CD4-positive, alpha-beta memory T cell (primary cell): ENCODE measurements at places on chromosomes 2 and 18.

DNA sequence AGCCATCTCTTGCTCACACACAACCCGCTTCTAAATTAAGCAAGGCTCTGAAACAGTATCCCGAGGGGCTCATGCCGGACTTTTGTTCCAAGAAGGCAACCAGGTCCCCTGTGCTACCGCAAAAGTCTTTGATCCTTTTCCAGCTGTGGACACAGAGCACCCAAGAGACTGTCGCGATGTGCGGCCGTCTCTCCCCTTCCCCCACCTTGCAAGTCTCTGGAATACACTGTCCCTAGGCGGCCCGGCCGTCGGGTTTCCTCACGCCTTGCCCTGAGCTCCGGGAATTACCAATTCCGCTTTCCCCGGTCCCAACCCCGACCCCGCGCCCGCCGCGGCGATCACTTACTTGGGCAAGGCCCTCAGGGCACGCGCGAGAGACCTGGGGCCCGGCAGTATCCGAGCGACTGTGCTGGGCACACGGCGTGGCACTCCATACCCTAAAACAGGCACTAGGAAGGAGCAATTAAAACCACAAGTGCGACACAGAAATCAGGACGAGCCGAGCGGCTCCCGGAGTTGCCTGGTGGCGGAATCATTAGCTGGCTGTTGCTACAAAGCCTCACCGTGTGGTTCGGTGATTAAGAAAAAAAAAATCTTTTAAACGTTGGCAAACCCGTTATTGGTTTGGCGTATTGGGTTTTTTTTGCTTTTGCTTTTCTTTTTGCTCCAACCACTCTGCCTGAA lies 2.2 kb upstream of the DLX1 start:
- no peaks in the 10 kb centered on the region for H3K36me3 ChIP-seq
- no peak overlapping the region for H3K27ac ChIP-seq
- peak; percentile 17 for DNase-seq
- no peak overlapping the region for H3K4me3 ChIP-seq
- peaks cover 83% of the 10 kb centered on the region for H3K27me3 ChIP-seq
- peaks cover 59% of the 10 kb centered on the region for H3K4me1 ChIP-seq

- no peaks in the 10 kb centered on the region for H3K36me3 ChIP-seq
- no peak for DNase-seq
- H3K27ac ChIP-seq, result no peak overlapping the region
- H3K4me3 ChIP-seq, result no peak overlapping the region
- H3K27me3 ChIP-seq, result no peaks in the 10 kb centered on the region
These were observed 184.2 kb downstream of the PIEZO2 start for GRCh38 chr18:10965119-10965518.

- no peak overlapping the region for H3K4me3 ChIP-seq
- no peak overlapping the region for H3K27ac ChIP-seq
- H3K4me1 ChIP-seq, result peaks cover 4% of the 10 kb centered on the region
- no peak for DNase-seq
- no peaks in the 10 kb centered on the region for H3K36me3 ChIP-seq
These were observed 25.9 kb downstream of the MBD5 start for GRCh38 chr2:148046802-148047201.

- H3K27me3 ChIP-seq, result peaks cover 21% of the 10 kb centered on the region
- no peaks in the 10 kb centered on the region for H3K36me3 ChIP-seq
- no peak overlapping the region for H3K27ac ChIP-seq
These were observed 2.9 kb upstream of the MEIS1 start for GRCh38 chr2:66431846-66432587.

- DNase-seq, result no peak
- H3K4me1 ChIP-seq, result no peaks in the 10 kb centered on the region
- no peaks in the 10 kb centered on the region for H3K27me3 ChIP-seq
- no peaks in the 10 kb centered on the region for H3K36me3 ChIP-seq
- H3K4me3 ChIP-seq, result no peak overlapping the region
- no peak overlapping the region for H3K27ac ChIP-seq
These were observed 55.4 kb upstream of the SMAD2 start for GRCh38 chr18:47985866-47986265.

DNA sequence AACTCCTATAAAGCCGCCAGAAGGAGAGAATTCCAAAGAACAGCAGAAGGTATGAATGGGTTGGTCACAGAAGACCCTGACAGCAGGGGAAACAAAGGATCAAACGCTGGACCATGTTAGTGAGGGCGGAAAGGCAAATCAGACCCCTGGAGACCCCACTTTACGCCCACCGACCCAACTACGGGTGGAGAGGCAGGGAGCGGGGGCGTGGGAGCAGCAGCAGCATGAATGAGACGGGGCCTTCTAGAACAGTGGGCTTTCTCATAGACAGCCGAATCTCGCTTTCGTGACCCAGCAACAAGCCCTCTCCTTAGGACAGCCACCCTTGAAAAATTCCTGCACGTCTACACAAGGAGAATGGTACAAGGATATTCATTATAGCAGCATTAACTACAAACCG lies 191.0 kb downstream of the HDAC4 start:
- H3K36me3 ChIP-seq, result no peaks in the 10 kb centered on the region
- H3K27me3 ChIP-seq, result no peaks in the 10 kb centered on the region
- H3K4me3 ChIP-seq, result no peak overlapping the region
- no peak overlapping the region for H3K27ac ChIP-seq

DNA sequence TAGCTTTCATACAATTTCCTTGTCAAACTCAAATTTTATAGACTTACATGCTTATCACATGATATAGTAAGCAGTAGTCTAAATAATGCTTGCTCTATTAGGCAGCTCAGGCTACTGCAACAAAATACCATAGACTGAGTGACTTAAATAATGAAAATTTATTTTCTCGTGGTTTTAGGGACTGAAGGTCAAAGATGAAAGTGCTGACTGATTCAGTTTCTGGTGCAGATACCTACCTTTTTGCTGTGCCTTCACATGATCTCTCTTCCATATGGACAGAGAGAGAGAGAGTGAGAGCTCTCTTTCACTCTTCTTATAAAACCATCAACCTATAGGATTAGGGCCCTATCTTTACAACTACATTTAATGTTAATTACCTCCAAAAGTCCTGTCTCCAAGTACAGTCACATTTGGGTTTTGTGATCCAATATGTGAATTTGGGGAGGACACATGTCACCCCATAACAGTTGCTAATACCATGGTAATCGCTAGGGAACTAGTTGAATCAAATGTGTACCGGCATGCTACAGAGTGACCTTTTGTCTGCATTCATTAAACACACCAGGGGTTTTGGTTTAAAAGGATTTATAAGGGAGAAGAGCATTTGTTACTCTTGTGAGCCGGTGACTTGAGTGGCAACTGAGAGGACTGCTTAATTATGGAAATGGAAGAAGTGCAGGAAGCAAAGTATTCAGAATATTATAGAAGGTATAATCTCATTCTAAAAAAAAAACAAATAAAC lies 723.4 kb upstream of the LRRTM4 start:
- no peak overlapping the region for H3K27ac ChIP-seq
- no peaks in the 10 kb centered on the region for H3K36me3 ChIP-seq
- H3K4me1 ChIP-seq, result no peaks in the 10 kb centered on the region
- DNase-seq, result no peak
- no peak overlapping the region for H3K4me3 ChIP-seq

DNA sequence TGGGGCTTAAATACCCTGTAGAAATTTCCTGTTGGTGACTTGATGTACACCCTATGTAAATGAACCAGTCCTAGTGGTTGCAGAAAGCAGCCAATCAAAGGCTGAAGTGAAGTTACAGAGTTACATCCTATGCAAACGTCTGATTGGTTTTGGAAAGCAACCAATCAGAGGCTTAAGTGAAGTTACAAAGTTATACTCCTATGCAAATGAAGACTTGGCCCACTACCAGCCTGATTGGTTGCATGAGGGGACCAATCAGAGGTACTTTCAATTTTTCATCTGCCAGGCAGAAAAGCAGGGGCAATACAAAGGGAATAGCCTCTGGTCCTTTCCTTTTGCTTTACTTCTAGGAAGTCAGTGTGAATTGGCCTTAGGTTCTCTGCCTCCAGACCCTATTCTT lies 13.6 kb upstream of the ZNF397 start:
- H3K27me3 ChIP-seq, result no peaks in the 10 kb centered on the region
- H3K4me3 ChIP-seq, result no peak overlapping the region
- H3K36me3 ChIP-seq, result no peaks in the 10 kb centered on the region
- no peak for DNase-seq
- no peaks in the 10 kb centered on the region for H3K4me1 ChIP-seq
- H3K27ac ChIP-seq, result no peak overlapping the region

GRCh38 chr2:130338793-130339345 lies 3.8 kb upstream of the IMP4 start:
- no peaks in the 10 kb centered on the region for H3K27me3 ChIP-seq
- peaks cover 18% of the 10 kb centered on the region for H3K4me1 ChIP-seq
- peaks cover 24% of the 10 kb centered on the region for H3K36me3 ChIP-seq

DNA sequence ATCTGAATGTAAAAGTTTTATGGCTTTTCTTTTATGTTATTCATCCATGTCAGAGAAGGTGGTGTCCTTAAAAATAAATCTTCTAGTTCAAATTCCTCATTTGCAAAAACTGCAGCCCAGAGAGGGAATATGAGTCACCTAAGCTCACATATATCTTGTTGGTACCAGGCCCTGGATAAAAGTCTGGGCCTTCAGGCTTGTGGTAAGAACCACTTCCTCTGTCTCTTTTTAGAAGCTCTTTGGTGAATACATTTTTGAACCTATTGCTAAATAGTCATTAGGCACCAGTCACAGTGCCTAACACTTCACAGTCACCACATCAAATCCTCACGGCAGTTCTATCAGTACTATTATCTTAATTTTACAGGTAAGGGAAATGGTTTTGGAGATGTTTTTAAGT lies 199.2 kb downstream of the KCNS3 start:
- H3K36me3 ChIP-seq, result no peaks in the 10 kb centered on the region
- no peak overlapping the region for H3K27ac ChIP-seq
- H3K4me1 ChIP-seq, result no peaks in the 10 kb centered on the region
- DNase-seq, result no peak
- H3K4me3 ChIP-seq, result no peak overlapping the region
- no peaks in the 10 kb centered on the region for H3K27me3 ChIP-seq

- H3K36me3 ChIP-seq, result no peaks in the 10 kb centered on the region
- H3K4me1 ChIP-seq, result no peaks in the 10 kb centered on the region
- H3K27ac ChIP-seq, result no peak overlapping the region
- H3K4me3 ChIP-seq, result no peak overlapping the region
- DNase-seq, result no peak
These were observed 318.1 kb downstream of the NBAS start for GRCh38 chr2:15242936-15243461.
